ENCODE measurements at places on chromosomes 1 and 21.

DNA sequence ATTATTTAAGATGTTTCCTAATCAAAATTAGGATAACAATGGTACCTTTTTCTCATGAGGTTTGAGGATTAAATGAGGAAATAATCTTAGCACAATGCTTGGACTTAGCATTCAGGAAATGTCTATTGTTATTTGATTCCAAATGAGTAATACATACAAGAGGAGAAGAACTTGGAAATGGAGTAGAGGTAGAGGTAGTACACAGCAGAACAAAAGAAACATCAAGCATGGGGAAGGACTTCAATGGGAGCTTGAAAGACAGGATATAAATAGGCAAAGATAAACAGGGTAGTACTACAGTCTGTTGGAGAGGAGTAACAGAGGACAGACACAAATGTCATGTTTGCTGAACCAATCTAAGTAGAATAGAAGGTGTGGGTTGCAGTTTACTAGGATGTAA lies 59.5 kb upstream of the RGS2 start:
- no peak for DNase-seq

DNA sequence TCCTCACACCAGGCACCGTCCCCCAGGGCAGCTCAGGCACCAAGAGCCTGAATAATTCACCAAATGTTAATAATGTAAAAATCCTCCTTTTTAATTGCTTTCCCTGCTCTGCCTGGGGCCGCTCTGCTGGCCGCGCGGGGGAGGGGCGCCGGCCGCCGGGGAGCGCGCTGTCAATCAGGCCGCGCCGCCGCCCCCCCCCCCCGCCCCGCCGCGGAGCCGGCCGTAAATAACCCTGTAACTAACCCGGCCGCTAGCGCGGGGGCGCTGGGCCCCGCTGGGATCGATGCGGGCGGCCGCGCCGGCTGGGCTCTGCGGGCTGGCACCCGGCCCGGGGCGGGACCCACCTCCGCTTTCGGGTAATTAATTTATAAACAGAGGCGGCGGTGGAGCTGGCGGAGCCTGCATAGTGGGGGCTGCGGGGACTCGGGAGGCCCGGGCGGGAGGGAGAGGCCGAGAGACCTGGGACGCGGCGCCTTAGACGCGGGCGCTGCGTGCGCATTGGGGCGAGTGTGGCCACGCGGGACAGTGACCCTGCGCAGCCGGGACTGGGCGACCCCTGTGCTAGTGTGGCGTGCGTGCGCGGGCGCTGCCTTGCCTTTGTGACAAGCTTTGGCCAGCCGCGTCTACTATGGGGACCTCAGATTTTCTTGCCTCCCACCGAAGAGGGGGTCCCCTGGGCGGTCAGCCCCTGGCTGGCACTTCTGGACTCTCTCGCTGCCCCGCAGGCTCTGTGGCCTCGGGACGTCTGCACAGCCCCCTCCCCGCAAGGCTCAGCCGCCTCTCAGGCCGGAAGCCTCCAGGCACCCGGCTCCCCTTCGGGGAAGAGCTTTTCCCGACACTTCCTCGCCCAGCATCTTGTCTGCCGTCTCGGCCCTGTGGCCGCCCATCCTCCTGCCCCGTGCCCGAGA lies 16.6 kb downstream of the SAMD11 start:
- no peak for DNase-seq

GRCh38 chr1:56868761-56869160 lies 14.2 kb downstream of the C8A start:
- no peak for DNase-seq

- DNase-seq: no peak
Measured at GRCh38 chr21:39029900-39030884, 153.1 kb downstream of the PSMG1 start.

DNA sequence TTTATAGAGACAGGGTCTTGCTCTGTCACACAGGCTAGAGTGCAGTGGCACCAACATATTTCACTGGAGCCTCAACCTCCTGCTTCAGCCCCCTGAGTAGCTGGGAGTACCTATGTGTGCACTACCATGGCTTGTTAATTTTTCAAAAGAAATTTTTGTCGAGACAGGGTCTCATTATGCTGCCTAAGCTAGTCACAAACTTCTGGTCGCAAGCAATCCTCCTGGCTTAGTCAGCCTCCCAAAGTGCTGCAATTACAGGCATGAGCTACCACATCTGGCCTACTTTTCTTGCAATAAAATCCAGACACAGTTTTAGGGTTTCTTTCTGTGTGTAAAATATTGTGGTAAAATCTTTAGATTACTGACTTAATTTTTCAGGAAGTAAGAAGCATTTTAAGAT lies 27.9 kb upstream of the NTPCR start:
- DNase-seq: no peak

DNA sequence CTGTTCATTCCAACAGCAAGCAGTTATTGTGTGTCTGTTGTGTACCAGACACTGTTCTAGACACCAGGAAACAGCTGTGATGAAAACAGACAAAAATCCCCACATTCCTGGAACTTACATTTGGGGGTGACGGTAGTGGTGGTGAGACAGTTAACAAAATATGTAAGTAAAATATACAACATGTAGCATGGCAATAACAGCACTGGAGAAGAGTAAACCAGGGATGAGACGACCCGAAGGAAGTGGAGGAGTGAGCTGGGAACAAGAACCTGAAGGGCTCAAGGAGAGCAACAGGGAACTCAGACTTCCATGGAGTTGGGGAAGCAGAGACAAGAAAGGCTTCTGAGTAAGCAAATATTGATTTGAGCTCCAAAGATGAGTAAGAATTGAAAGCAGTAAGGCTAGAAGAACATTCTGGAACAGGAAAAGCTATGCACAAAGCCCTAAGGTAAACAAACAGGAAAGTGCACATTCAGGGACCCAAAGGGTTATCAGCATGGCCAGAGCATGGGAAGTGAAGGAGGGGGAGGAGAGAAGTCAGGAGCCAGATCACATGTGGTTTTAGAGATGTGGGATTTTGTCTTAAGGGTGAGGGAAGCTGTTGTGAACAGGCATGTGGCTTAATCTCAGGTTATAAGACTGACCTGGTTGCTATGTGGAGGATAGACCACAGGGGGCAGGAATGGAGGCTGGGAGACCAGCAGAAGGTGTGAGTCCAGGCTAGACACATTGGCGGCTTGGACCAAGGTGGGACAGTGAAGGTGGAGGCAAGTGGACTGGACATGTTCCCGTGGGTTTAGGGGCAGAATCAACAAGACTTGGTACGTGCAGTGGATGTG lies 7.3 kb downstream of the CSF1 start:
- DNase-seq: no peak

DNA sequence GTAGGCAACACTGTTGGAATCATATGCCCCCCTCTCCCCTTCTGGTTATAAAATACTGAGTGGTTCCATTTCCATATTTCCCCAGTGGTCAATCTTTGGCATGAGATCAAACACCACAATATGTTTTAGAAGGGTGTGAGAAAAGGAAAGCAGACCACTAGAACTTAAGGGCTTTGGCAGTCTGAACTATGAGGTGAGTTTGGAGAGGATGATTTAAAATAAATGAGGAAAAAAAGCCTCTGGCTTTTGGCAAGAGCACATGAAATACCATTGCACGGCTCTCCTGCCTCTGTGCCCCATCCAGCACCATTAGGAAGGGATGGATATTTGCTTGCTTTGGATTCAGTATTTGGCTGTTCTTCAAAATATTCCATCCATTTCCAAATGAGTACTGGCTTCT lies 339.5 kb upstream of the C1orf87 start:
- DNase-seq: no peak

DNA sequence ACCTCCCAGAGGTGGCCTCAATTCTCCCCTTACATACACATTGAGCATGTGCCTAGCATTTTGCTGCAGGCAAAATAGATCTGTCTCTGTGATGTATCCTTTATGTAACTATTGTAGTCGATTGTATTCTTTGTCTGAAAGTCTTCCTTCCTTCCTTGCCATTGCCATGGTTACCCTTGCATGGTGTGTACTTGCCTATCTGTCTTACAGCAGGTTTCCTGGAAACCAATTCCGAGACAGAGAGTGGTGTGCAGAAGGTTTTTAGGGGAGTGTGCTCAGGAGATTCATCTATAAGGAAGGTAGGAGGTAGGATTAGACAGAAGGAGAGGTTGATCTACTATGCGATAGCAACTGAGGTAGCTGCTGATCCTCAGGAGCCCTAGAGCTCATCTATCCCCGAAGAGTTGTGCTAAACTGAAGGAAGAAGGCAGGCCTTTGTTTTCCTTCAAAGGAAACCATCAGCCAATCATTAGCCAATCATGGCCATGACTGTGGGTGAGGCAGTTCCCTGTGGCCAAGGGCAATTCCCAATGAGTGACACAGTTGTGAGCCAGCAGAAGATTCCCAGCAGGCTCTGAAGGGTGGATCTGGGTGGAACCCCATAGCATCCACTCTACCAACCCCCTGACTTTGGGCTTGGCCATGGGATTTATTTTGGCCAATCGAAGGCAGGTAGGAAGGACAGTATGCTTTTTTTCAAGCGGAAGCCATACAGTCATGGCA lies 15.0 kb downstream of the CITED4 start:
- DNase-seq: no peak

DNA sequence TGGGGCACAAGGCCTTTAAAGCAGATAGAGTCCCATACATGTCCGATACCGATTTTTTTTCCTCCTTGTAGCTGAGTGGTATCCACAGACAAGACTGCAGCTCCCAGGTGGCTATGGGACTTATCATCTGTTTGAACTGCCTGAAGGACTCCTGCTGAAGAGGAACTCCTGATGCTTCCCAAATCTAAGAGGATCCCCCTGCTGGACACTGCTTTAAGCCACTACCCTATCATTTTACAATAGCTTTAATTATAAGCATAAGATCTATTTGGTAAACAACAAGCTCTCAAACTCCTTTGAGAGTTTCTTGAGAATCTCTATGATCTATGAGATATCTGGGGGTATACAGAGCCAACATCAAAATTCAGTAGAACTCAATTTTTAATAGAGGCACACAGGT lies 11.7 kb downstream of the NDC1 start:
- DNase-seq: no peak

DNA sequence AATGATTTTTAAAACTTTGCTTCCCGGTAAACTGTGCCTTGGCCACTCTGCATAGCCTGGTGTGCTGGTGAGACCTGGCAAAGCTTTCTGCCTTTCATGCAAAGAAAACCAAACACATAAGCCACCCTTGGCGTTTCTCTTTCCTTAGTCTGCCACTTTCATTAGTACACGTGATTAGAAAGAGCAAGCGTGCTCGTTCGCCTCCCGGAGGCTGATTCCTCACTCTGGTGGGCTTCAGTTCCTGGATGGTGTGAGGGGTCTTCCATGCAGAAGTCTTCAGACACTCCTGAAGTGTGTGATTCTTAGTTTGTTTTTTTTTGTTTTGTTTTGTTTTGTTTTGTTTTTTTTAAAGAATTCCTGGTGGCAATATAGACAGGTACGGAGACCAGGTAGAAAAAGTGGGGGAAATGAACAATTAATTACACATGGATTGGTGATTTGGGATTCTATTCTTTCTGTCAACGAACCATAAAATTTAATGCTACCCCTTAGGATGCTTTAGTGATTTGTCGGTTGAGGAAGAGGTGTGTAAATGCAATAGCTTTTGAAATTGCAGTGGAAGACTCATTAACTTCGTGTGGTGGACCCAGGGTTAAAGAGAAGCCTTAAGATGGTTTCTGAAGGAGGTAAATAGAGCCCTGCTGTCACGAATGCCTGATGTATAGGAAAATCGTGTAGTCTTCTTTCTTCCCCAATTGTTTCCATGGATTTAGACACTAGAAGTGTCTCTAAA lies 2.1 kb downstream of the GALNT2 start:
- DNase-seq: no peak

GRCh38 chr21:16108561-16109075 lies 378.8 kb downstream of the USP25 start:
- no peak for DNase-seq

- DNase-seq: no peak
Measured at GRCh38 chr1:180096584-180097325, 57.9 kb upstream of the QSOX1 start.

GRCh38 chr1:232334811-232335210 lies 295.1 kb downstream of the SIPA1L2 start:
- no peak for DNase-seq

- no peak for DNase-seq
Measured at GRCh38 chr1:112699425-112700144, 7.3 kb downstream of the RHOC start.

GRCh38 chr1:164948101-164948500 lies 389.1 kb downstream of the PBX1 start:
- no peak for DNase-seq

DNA sequence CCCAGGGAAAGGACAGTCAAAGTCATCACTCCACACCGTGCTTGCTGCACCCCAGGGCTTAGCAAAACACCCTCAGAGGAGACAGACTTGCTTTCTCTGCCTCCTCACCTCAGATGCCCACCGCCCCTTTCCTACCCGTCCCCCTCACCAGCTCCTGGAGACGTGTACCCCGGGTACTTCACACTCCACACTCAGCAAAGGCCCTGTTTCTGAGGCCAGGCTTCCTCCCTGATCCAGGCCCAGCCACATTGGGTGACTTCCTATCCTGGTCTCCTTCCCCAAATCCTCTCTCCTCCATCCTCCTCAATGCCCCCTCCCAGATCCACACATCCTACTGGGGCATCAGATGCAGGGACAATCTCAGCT lies 116.7 kb downstream of the DMRTB1 start:
- no peak for DNase-seq

DNA sequence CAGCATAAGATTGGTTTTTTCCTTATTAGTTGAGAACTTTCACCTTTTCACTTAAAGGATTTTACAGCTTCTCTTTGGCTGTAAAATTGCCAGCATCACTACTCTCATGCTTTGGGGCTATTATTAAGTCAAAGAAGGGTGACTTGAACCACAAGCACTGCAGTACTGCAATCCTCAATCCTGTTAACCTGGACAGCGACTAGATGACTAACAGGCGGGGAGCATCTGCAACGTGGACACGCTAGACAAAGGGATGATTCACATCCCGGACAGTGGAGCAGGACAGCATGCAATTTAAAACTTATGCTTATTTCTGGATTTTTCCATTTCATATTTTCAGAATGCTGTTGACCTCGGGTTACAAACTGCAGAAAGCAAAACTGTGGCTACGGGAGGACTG lies 8.1 kb downstream of the ARV1 start:
- no peak for DNase-seq

DNA sequence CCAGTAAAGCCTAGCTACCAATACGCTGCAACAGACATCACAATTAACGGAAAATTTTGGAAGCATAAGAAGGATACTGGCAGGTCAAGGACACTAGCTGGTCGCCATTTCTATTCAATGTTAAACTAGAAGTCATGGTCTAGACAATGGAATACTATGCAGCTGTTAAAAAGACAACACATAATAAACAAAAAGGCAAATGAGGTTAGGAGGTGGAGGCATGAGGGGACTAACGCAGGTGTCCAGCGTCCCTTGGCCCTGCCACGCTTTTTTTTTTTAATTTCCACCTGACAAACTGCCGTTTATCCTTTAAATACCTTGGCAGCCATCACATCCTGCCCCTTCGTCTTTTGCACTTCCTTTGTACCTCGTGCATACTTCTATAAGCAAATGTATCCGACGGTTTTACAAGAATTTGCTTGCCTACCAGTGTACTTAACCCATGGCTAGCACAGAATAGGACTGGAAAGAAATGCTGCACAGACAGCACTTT lies 698 bp upstream of the SLC22A15 start:
- no peak for DNase-seq

DNA sequence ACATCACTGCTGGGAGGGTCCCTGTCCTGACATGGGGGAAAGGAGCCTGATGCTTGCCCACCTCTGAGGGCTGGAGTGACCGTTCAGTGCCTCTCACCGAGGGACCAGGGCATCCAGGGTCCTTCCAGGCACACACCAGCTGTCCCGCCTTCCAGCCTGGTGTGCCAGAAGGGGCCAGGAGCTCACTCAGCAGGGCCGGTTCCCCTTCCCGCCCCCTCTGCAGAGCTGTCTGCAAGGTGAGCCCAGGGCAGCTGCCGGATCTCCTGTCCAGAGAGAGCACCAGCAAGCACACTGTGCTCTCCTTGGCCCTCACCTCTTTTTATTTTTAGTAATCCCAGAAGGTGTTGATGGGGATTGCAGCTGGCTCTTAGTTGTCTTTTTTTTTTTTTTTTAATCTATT lies 16.9 kb downstream of the H6PD start:
- no peak for DNase-seq

Data from GM12892 (cell line).